ENCODE measurements at places on chromosomes 4 and X.

DNA sequence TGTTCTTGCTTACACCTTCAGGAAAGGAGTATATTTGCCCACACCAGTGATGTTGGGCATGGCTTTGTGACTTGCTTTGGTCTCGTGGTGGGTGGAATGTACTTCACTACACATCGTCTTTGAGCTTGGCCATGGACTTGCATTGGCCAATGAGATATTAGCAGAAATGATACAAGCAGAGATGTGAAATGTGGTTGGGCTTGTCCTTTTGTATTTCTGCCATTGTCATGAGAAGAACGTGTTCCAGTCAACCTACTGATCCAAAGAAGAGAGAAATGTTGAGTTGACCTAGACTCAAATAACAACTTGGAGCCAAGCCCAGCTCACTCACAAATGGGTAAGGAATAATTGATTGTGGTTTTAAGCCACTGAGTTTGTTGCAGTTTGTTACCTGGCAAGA, 138.4 kb upstream of the ARX start:
- DNase-seq = no peak

- DNase-seq = no peak
Observed at GRCh38 chr4:122053186-122053585, 98.9 kb upstream of the BLTP1 start.

DNA sequence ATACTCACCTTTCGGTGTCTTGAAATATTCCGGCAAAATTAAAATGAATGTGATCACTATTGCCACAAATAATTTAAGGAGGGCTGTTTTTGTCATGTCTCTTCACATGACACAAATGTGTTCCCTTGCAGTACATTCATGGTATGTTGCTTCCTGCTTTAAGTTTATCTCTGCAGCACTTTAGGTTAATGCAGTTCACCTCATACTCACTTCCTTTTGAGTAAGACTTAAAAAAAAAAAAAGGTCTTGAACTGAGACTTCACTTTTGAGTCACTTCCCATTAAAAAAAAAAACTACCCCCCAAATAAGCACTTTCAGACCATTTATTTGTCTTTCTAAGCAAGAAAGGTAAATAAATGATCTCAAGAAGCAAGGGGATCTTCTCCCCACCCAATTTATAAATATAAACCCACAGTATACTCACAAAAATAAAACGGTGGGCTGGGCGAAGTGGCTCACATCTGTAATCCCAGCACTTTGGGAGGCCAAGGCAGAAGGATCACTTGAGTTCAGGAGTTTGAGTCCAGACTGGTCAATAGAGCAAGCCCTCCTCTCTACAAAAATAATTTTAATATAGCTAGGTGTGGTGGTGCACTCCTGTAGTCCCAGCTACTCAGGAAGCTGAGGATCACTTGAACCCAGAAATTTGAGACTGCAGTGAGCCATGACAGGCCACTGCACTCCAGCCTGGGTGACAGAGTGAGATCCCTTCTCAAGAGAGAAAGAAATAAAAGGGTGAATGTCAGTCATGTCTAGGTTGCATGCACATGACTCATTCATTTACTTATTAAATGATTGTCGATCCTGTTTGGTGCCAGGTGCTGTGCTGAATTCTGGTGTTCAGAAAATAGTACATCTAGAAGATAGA, at the start of gene TMEM156:
Gene TMEM156 (minus strand): TSS at position 192 of the 868 bp plus-strand sequence. CDS start 96 bp downstream, at position 96.
- no peak for DNase-seq

GRCh38 chrX:65635822-65636221, 31.6 kb upstream of the MSN start:
- no peak for DNase-seq

GRCh38 chr4:4851081-4851480, 8.4 kb upstream of the MSX1 start:
- no peak for DNase-seq

GRCh38 chr4:140098455-140099160, 55.4 kb downstream of the MAML3 start:
- DNase-seq = no peak

- no peak for DNase-seq
Observed at GRCh38 chrX:83759872-83760271, 101.1 kb upstream of the CYLC1 start.

DNA sequence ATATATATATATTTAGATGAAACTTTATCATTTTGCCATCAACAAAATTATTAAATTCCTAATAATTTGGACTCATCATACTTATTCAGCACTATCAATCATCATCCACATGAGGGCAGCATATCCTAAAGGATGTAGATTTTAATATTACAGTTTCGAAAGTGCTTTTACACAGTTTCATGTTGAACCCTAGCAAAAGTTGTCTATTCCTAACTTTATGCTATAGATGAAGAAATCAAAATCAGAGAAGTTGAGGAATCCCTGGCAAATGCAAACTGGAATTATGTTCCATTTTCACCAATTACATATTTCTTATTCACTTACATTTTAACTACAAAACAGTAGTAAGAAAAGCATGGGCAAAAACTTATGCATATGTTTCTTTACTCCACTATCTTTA, 36.6 kb upstream of the UGT2A1 start:
- no peak for DNase-seq

GRCh38 chr4:56681853-56682525, 893 bp upstream of the HOPX start:
- DNase-seq = no peak

DNA sequence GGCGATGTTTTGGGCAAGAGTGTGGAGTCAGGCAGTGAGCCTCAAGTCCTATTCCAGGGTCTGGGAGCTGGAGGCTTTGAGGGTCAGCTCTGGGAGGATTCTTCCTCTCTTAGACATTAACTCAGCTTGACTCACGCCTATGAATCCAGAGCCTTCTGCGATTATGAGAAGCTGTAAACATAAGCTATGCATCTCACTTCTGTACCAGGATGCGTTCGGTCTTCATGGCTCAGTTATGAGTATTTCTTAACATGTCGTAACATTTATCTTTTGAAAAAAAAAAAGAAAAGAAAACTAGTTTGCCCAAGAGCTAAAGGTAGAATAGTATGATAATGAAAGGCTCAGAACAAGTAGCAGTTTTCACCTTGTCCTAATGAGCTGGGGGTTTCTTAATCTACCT, 4.6 kb downstream of the SHROOM2 start:
- DNase-seq = no peak

GRCh38 chr4:30870513-30870912, 150.3 kb downstream of the PCDH7 start:
- DNase-seq = no peak

- DNase-seq = no peak
Observed at GRCh38 chrX:30504309-30504708, 73.3 kb downstream of the TASL start.

DNA sequence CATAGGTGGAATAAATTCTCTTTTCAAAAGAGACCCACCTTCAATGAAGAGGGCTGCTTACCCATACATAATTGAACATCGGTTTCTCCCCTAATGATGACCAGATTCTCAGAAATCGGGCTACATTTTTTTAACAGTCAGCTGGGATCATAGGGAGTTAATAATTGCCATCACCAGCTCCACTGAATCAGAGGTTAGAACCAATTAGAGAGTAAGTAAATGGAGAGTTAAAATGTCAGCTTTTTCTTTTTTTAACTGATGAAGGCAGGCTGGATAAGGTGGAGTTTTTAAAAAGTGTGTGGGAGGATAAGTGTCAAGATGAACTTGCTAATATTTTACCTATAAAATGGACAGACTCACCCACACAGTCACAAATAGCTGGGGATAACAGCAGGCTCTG, 584.5 kb upstream of the NR3C2 start:
- no peak for DNase-seq
